Stimulated activated CD4-positive, alpha-beta T cell treated with anti-CD3 and anti-CD28 coated beads, Interleukin-12 subunit alpha, Interleukin-12 subunit beta, amount 100 ng/mL, for 48 hours (primary cell): ENCODE measurements at places on chromosomes 5 and 9.

DNA sequence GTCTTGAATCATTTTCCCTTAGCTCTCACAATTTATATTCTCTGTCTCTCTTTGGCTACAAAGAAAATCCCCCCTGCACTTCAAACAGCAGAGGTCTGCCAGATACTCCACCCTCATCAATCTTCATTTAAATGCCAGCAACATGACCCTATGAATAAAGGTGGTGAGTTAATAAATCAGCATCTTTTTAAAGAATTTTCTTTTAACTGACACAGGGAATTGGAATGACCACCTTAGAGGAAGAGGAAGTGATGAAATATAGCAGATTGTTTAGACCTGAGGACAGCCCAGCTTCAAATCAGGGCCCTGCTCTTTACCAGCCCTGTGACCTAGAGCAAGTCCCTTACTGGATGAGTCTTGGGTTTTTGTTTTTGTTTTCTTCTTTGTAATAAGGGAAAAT, 223.1 kb upstream of the PAPPA start:
- no peak for DNase-seq

- DNase-seq: no peak
These were observed 53.4 kb downstream of the PTCH1 start for GRCh38 chr9:95463148-95464060.

GRCh38 chr9:126066131-126066530, 260.5 kb upstream of the MVB12B start:
- DNase-seq: no peak

GRCh38 chr5:158929552-158930218, 170.0 kb downstream of the EBF1 start:
- no peak for DNase-seq

DNA sequence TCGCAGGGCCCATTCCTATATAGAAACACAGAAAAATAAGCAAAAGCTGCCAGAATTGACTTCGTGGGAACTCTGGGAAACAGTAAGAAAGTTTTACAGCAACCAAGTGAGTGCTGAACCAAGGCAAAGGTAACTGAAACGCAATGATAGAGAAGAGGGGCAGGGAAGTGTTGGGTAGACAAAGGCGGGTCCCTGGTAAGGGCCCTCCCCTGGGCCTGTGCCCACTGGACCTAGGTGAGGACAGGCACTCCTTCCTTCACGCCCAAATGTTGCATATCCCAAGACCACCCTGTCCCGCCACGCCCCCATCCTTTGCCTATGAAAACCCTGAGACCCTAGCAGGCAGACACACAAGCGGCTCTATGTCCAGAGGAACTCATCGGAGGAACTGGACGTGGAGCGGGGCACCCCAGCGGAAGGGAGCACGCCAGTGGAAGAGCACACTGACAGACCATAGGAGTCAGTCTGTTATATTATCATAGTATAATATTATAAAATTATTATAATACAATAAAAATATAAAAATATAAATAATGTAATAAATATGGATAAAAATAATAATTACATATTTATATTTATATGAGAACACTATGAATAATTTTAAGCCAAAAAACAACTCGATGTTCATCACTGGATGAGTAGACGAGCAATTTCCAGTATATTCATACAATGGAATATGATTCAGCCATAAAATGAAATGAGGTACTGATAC, 27.9 kb downstream of the CDKN2A start:
- no peak for DNase-seq

- DNase-seq: no peak
These were observed 11.3 kb upstream of the GGTA1 start for GRCh38 chr9:121510766-121511550.

GRCh38 chr5:69083412-69083811, 10.4 kb upstream of the SLC30A5 start:
- DNase-seq: no peak

- no peak for DNase-seq
These were observed 38.0 kb upstream of the OLFM1 start for GRCh38 chr9:135049460-135049859.

DNA sequence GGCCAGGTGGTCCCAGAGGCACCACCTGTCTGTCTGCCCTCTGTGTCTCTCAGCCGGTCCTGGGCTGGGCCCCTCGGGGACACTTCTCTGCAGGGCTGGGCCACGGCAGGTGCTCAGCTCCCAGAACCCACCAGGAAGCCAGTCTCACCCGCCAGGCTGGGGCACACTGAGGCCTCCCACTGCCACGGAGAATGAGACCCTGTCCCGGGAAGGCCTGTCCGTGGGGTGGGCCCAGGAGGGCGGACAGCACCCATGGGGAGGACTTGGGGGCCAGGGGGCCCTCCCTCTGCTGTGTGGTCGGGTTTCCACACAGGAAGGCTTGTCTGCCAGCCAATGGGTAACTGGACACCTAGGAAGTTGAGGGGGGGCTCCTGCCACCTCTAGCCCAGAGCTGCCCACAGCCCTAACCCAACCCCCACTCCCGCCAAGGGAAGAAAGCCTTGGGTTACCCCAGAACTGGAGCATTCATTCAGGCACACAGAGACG, 4.1 kb upstream of the TUBB4B start:
- DNase-seq: no peak

DNA sequence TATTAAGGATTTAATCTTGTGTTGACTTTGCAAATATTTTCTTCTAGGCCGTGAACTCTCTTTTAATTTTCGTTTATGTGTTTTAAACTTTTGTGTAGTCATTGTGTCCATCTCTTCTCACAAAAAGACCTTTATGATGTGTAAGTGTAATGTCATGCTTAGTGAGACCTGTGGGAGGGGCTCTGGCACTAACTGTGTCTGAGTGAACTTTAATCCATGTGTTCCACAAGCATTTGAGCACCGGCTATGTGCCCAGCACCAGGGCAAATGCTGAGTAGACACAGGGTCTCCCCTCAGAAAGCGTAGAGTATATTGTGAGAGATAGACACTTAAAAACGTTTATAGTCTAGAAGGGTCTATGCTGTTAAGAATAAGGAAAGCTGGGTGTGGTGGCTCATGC, 272.6 kb upstream of the TUT7 start:
- DNase-seq: no peak

DNA sequence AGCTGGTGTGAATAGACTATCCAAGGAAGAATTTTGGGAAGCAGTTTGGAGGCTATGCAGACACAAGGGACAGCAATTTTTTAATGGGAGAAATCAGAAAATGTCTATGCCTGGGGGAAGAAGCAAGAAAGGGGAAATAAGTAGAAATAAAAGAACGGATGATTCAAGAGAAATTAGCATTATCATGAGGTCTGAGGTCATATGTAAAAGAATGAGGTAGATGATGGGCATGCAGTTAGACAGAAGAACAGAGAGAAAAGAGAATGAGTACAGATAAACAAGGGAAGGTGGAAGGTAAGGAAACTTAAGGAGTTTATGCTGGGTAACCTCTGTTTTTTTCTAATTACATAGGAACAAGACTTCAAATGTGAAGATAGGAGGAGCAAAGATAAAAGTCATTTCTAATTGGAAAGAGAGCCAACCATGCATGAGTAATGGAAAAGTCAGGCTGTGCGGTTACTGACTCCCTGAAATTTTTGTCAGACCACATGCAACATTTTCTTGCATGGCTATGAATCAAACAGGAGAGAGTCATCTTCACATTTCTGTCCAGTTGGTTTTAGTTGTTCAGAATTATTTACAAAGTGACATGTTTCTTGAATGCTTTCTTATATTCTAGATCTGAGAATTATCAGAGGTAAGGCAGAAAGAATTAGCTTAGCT, 101.0 kb upstream of the PIK3R1 start:
- DNase-seq: no peak

- DNase-seq: no peak
These were observed 232.3 kb downstream of the TLR4 start for GRCh38 chr9:117936185-117937130.

GRCh38 chr5:93868851-93869250, 127.5 kb upstream of the POU5F2 start:
- no peak for DNase-seq

DNA sequence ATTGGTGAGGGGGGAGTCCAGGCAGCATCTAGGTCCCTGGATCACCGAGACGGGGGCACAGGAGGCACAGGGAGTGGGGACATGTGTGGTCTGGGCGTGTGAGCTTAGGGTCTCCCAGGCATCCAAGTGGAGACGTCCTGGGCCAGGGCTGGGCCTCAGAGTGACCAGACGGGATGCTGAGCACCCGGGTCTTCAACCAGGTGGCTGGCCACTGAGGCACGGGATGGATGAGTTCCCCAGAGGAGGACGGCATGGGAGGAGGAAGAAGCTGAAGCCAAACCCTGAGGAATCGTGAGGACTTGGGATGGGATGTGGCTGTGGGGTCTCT, 88.0 kb downstream of the LMX1B start:
- no peak for DNase-seq

DNA sequence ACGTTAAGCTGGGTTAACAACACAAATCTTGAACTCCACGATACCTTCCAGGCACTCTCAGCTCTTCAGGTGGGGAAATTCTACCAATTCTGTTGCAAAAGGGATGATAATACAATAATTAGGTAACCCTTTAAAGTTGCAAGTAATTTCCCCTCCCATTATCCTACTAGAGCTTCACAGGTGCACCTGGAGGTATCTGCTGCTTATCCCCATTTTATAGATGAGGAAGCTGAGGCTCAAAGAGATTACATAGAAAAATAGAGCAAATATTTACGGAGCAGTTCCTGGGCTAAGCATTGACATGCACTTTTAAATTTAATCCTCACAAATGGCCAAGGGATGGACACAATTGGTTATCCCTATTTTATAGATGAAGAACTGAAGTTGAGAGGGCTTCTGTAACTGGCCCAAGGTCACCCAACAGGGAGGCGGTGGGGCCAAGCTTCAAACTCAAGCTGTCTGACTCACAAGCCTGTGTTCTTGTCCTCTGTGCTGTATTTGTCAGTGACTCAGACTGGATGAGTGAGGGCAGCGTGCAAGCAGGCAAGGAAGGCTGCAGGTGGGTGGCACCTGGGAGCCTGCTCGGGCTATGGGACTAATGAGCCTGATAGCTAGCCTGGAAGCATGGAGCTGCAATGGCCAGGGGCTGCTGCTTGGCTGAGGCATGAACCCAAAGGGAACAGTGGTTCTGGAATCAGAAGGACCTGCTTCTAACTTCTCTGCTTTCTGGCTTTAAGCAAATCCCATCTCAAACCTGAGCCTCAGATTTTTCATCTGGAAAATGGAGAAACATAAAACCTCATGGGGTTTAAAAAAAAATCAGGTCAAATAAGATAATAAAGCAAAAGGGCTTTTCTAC, 105.5 kb downstream of the PDE6A start:
- no peak for DNase-seq

- DNase-seq: no peak
These were observed 717.1 kb downstream of the CDH9 start for GRCh38 chr5:26321278-26321677.

DNA sequence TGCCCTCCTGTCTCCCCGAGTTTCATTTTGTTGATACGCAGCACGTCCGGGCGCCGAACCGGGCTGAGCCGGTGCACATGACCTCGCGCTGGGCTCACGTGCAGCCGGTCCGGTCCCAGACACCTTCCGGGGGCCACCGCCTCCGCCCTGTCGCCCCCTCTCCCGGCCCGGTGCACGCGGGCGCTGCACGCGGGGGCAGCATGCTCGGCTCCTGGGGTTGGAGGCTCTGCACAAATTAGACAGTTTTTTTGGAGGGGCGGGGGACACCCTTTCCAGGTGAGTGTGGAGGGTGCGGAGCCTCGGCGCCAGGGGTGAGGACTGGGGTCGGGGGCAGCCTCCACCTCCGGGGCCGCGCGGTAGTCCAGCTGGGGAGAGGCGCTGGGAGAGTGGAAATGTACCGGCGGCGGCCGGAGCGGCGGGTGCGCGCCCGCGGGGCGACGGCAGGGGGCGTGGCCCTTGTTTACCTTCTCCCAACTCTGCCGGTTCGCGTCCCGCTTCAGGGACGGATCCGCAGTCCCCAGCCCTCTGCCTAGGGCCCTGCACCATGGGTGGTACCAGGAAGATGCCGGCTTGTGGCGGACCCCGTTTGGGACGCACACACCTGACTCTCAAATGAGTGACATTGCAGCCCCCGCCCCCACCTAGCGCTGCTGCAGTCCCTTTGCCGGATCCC, 1.1 kb downstream of the JADE2 start:
- DNase-seq: peak; percentile 76

GRCh38 chr5:65394087-65394486, 87.6 kb downstream of the ADAMTS6 start:
- DNase-seq: no peak

DNA sequence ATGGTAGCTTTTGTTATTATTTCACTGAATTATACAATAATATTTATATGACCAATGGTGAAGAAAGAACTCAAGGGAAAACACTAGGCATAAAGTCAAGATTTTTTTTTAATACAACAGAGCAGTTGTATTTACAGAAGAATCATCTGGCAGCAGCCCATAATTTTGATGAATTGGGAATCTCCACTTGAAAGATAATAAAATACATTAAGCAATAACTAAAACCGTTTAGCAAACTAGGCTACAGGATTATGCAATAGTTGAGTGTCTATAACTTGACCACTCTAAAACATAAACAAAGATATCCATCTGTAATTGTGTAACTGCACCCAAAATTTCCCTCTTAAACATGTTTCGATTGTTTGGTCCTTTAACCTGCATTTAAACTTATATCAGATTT, 80.8 kb downstream of the SNCAIP start:
- no peak for DNase-seq

- DNase-seq: no peak
These were observed 276.0 kb upstream of the TMEM161B start for GRCh38 chr5:88544671-88545070.

DNA sequence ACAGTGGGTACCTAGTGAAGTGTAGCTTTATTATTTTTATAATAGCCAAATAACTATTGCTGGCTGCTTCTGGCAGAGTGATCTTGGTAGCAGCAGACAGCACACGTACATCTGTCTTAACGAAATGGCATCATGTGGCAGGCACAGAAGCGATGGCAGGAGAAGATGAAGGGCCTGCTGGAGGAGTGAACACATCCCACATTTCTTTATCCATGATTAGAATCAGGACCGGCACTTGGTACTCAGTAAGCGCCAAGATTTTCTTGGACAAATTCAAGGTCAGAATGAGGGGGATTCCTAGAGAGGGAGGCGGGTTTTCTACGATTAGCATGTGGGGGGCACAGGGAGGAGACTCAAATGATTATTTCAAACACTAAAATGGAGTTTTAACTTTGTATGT, 23.0 kb upstream of the ZNF366 start:
- DNase-seq: no peak

DNA sequence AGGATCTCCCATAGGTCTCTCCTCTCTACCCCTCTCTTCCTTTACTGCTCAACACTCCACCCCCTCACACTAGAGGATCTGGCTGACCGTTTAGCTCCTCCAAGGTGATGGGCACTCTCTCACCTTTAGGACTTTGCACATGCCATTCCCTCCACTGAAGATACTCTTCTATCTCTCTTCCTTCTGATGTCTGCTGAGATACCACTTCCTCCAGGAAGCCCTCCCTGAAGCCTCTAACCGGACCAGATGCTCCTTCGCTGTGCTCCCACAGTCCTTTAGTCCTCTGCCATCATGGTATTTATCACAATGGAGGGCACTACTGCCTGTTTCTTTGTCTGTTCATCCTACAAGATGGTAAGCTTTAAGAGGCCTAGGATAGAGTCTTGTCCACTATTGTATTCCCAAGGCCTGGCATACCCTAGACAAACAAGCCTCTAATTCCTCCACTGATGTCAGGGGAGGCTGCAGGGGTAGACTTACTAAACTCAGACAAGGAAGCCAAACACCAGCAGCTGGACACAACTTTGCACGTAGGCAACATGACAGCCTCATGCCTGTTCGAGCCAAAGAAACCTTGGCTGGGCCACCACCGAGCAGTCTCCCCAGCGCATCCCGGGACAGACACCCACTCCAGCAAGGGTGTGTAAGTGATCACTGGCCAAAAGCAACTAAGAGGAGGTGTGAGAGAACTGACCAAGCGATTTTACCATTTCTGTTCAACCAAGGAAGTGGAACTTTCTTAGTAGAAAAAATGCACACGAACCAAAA, 20.2 kb downstream of the ORM2 start:
- no peak for DNase-seq
